MM.1S (cell line): ENCODE measurements at places on chromosomes 1 and 21.

DNA sequence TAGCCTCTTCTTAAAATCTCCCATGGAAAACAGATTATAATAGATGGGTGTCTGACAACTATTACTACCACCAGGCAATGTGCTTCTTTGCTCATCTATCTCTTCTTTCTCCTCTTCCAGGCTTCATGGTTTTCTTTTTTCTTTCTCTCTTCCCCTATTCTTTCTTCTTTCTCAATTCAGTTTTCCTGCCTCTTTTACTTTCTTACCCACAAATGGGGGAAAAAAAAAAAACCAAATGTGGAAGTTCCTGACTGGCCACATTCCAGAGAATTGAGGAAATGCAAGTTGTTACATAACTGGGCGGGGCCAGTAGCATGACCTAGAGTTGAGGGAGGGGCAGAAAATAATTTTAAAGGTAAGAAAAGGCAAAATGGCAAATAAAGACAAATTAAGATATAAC, 10.9 kb upstream of the SMG7 start:
- DNase-seq: no peak

GRCh38 chr1:116989835-116990234, 11.7 kb upstream of the CD101 start:
- no peak for DNase-seq

GRCh38 chr1:85911742-85912141, 203.5 kb upstream of the ZNHIT6 start:
- DNase-seq: no peak

DNA sequence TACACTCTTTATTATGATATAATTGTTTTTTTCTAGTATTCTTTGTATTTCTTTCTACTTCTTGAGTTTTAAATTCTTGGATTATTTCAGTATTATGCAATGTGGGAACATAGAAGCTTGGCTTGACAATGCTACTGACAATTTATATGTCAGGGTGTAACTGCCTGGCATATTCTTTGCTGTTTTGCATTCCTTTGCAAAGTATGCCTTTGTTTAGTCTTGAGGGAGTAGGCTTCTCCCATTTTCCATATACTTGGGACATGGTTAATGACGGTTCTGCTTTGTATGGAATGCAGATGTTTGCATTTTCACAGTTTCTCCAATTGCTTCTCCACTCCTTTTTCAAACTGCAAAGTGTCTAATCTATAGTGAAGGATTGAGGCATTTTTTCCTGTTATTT, 109.8 kb downstream of the HMCN1 start:
- no peak for DNase-seq

GRCh38 chr1:16618719-16619118, 5.4 kb upstream of the NBPF1 start:
- DNase-seq: no peak

- DNase-seq: no peak
Observed at GRCh38 chr1:201711811-201712210, 117.1 kb upstream of the IPO9 start.

- peak; percentile 68 for DNase-seq
Observed at GRCh38 chr1:87155170-87155569, 173.5 kb upstream of the LMO4 start.

DNA sequence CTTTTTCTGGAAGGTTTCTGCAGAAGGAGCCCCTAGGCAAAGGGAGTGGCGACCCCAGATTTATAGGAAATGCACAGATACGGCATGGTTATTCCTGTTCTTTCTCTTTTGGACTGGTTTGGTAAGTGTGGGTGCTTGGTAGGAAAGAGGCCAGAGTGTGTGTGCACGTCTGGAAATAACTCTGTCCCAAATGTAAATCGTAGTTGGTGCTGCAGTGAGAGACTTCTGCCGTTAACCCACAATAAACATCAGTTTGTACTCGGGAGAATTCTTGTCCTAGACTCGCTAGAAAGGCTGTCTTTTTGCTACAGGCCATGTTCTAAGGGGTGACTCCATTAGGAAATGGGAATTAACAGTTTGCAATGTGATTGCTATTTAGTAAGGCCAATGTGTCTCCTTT, 779 bp downstream of the SLC44A3 start:
- no peak for DNase-seq

GRCh38 chr21:39125752-39126485, 57.3 kb downstream of the PSMG1 start:
- peak; percentile 31 for DNase-seq

GRCh38 chr21:14557413-14557812, 11.3 kb upstream of the SAMSN1 start:
- no peak for DNase-seq

- DNase-seq: no peak
Observed at GRCh38 chr1:84722794-84723193, 32.5 kb upstream of the SSX2IP start.

GRCh38 chr1:53182716-53183094, 13.9 kb upstream of the CPT2 start:
- no peak for DNase-seq

DNA sequence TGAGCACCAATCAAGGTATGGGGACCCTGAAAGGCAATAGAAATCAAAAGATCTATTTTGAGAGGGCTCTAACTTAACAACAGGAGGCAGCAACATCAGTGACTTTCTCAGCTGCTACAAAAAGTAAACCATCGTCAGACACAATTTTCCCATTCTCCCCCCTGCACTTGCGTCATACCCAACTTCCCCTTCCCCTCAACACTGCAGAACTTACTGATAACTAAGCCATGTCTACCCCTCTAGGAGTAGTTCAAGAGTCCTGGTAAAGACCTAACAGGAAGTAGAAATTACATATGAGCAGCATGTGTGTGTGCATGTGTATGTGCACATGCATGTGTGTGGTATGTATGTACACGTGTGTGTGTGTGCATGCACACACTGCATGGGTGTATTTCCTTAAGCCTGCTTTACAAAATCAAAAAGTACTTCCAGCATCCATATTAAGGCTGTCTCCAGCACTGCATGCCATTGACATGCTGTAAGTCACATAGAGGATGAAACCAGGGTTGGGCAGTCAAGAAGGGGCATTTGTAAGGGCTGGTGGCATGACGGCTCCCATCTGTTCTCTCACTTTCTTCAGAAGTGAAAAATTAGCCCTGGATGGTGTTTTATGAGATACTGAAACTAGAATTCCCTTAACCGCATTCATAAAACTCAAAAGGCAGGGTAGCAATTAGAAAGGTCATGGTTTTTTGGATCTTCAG, 460.1 kb upstream of the RUNX1 start:
- no peak for DNase-seq

GRCh38 chr1:218867066-218867465, 306.6 kb upstream of the LYPLAL1 start:
- DNase-seq: no peak

GRCh38 chr1:204837440-204838084, 33.1 kb upstream of the NFASC start:
- peak; percentile 66 for DNase-seq

DNA sequence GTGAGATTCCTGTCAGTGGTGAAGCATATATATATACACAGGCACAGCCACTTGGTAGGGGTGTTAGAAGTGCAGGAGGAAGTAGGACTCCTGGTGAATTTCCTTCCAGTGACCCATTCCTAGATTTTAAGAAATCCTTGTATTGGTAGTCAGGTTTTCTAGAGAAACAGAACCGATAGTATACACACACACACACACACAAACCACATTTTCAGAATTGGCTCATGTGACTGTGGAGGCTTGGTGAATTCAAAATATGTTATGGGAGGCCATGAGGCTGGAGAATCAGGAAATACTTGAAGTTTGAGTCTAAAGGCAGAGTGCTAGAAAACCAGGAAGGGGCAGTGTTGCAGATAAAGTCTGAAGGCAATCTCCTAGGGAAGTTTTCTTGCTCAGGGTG, 114.2 kb downstream of the FCRL5 start:
- DNase-seq: no peak

GRCh38 chr21:42534421-42535378, 21.0 kb downstream of the SLC37A1 start:
- DNase-seq: no peak

DNA sequence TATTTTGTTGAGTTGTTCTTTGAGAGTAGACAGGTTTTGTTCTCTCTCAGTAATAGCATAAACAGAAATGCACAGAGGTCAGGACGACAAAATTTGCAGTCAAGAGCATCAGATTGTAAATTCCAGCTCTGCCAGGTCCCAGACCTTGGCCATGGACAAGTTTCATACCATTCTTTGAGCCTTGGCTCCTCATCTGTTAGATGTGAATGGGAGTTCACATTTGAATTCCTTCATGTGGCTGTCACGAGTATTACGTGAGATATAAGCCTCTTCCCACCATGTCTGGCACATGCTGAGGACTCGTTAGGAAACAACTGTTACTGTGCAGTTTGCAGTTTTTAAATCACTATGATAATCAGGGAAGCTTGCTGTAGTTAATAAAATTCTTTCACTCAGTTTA, 93.2 kb upstream of the KCTD3 start:
- no peak for DNase-seq

GRCh38 chr1:185281245-185281644, 35.8 kb downstream of the IVNS1ABP start:
- peak; percentile 24 for DNase-seq

GRCh38 chr1:217029281-217030157, 306.3 kb upstream of the ESRRG start:
- DNase-seq: no peak

DNA sequence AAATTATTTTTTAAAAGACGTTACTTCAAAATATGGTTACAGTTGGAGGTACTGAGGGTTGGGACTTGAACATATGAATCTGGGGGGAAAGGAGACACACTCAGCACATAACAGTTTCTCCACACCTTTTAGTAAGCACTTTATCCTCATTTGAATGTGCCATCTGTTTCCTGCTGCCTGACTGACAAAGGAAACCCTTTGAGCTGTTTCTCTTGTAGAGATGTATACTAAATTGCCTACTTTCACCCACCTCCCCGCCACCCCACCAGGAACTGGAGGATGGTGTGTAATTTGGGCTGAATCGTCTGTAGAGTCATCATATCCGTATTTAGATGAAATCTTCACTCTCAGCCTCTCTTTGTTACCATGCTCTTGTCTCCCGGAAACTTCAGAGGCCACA, 108.1 kb downstream of the KAZN start:
- DNase-seq: no peak

DNA sequence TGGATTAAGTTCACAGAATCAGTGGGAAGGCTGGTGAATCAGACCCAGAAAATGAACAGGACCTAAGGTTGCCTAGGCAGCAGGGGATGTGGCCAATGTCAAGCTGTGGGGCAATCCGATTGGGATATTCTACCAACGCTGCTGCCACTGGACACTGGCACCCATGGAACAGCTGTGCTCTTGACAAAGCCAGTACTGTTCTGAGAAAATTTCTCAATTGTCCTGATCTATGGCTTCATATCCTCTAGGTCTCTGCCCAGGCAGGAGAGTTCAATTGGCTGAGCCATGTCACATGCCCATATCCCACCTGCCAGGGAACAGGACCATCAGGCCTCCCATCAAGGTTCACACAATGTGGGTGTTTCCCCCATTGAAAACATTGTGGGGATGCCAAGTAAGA, 6.2 kb downstream of the TACSTD2 start:
- DNase-seq: no peak

DNA sequence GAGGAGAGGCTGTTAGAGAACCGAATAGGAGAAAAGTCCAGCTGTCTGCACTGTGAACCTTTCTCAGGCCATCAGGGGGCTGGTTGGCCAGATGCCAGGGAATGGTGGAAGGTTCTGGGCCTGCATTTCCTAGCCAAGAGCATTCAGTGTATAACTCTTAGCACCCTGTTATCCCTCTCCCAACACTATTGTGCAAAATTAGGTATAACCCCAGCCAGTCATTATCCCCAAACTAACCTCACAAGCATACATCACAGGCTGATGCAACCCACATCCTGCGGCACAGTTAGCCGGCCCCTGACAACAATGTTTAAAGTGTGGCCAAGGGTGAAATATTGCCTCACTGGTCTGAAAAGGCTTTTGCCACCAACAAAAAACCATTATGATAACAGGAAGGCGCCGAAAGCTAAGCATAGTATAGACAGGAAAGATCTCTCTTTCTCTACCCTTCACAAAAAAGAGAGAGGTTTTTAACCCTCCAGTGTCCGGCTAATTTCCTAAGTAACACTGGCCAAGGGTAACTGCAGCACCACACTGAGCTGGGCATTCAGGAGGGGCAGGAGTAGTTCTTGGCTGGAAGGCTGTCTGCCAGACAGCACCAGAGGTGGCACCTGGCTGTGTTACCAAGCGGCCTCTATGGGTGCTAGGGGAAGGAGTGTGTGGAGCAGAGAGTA, 77.3 kb upstream of the BCAR3 start:
- DNase-seq: no peak

GRCh38 chr1:202791077-202791747, 17.0 kb downstream of the KDM5B start:
- DNase-seq: no peak

DNA sequence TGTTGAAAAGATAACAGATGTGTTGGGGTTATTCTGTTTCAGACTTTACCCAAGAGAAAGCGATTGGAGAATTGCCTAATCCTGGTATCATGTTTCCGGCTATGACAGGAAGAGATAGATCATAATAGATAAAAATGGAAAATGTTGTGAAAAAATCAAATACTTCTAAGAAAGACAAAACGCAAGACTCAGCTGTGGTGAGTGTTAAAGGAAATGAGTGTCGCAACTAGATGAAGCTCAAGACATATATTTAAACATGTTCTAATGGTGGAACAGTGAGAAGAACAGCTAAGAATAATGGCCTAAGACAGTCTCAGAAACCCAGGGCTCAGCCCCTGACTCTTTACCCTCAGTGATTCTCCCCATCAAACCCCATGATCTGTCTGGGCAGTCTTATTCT, 426.7 kb upstream of the RUNX1 start:
- no peak for DNase-seq

GRCh38 chr1:111471012-111471411, 2.8 kb upstream of the C1orf162 start:
- no peak for DNase-seq

- no peak for DNase-seq
Observed at GRCh38 chr1:61078618-61079295, 3.6 kb upstream of the NFIA start.

- no peak for DNase-seq
Observed at GRCh38 chr1:39392851-39393573, 98.4 kb upstream of the BMP8A start.

DNA sequence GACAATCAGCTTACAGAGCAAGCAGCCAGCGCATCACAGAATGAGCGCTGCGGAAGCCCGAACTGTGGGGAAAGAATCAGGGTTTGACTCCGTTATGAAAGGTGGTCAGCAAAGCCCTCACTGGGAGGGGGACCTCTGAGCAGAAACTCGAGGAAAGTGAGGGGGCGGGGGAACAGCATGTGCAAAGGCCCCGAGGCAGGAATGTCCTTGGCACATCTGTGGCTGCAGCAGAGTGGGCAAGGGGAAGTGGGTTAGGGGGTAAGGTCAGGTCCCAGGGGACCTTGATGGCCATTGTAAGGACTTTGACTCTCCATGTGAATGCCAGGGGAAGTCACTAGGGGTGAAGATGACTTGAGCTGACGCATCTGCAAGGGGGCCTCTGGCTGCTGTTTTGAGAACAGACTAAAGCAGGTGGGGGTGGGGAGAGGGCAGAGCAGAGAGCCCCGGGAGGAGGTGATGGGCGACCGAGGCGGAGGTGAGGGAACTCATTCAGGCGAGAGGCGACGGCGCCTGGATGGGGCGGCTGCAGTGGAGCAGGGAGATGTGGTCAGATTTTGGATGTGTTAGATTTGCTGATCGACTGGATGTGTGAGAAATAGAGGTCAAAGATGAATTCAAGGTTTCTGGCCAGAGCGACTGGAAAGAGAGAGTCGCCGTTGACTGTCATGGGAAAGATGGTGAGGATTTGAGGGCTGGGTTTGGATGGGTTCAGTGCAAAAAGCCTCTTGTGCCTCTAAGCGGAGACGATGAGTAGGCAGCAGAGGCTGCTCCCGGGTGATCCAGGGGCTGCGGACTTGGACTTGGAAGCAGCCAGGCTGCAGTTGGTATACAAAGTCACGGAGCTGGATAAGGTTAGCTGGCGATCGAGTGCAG, 108.0 kb upstream of the ZBTB40 start:
- no peak for DNase-seq
